RWPE1 (cell line): ENCODE measurements at places on chromosomes 6 and 20.
A peak's percentile ranks its signal among the peaks of the same experiment; 100 is the strongest.

- DNase-seq: no peak
These were observed 76.9 kb downstream of the SMOC2 start for GRCh38 chr6:168517742-168518347.

- DNase-seq: no peak
These were observed 479.3 kb upstream of the BTBD3 start for GRCh38 chr20:11438412-11438811.

- DNase-seq: peak; percentile 83
These were observed 2.1 kb upstream of the RBM38 start for GRCh38 chr20:57388953-57389694.

- no peak for DNase-seq
These were observed 55.3 kb upstream of the SOX4 start for GRCh38 chr6:21538186-21538798.

GRCh38 chr6:29760328-29760727 lies 37.1 kb downstream of the HLA-F start:
- no peak for DNase-seq

DNA sequence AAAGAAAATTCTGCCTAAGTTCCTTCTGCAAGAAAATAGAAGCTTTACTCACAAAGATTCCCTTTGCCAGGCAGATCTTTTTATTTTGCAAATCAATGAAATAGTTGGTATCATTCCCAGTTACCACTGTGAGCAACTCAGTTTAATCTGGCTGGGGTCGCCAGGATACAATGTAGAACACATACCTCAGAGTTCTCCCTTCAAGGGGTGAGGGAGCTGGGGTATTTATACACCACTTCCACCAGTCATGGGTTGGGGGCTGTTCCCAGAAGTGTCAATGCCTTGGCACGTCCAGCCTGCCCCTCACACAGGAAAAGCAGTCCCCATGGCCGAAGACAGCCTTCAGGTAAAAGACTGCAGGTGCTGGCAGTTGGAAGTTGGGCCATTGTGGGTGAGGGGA lies 86.2 kb downstream of the SLC24A3 start:
- DNase-seq: no peak

- DNase-seq: no peak
These were observed 123.0 kb downstream of the JARID2 start for GRCh38 chr6:15368873-15369272.

DNA sequence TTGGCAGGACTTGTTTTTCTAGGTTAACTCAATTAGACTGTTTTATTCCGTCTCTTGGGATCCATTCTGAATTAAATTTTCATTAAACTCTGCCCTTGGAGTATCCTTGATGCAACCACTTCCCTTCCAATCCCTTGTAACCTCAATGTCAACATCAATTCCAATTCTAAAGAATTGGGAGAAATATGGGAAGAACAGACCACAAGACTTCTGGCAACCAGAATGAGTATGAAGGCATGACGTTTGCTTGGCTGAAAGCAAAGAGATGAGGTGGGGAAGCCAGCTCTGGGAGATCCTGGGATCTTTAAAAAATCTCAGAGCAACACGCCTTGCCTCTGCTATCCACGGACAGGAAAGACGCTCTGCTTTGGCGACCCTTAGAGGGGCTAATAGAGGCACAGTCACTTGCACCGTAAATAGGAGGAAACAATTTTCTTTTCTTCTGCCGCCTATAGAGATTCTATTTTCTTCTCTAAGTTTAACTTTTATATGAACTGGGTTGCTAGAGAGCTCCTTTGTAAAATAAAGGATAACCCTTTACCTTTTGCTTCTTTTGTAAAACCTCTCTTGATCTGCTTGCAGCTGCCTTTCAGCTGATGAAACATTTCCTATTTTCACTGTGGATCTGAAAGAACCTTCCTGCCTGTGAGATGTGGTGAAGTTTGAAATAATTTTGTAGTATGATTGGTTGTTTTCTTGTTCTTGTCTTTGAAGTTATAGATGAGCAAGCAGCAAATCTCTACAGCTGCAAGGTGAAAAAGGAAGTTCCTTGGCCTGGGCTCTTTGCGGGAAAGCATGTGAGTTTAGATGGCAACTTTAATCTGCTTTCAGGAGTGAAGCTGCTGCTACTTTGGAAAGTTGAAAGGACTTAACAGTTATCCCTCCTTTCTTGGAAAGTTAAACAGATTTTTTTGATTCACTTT lies at the start of gene ASIP:
ASIP (plus strand) TSS at position 731 of the 923 bp plus-strand sequence. CDS start 18,952 bp downstream, outside the sequence.
- no peak for DNase-seq

- DNase-seq: peak; percentile 69
These were observed 2.8 kb upstream of the RNF24 start for GRCh38 chr20:4018023-4018748.

- DNase-seq: peak; percentile 48
These were observed 154.9 kb downstream of the MRPL14 start for GRCh38 chr6:43972179-43972912.

- DNase-seq: no peak
These were observed 22.2 kb upstream of the TXLNB start for GRCh38 chr6:139313784-139314545.

DNA sequence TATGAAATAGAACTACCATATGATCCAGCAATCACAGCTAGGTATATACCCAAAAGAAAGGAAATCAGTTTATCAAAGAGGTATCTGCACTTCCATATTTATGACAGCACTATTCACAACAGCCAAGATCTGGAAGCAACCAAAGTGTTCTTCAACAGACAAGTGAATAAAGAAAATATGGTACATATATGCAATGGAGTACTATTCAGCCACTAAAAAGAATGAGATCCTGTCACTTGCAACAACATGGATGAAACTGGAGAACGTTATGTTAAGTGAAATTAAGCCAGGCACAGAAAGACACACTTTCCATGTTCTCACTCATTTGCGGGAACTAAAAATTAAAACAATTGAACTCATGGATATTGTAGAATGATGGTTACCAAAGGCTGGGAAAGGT lies 15.3 kb downstream of the PCNA start:
- no peak for DNase-seq

GRCh38 chr6:149211046-149211571 lies 106.4 kb upstream of the TAB2 start:
- DNase-seq: no peak

- DNase-seq: peak; percentile 39
These were observed 98.3 kb downstream of the SIM1 start for GRCh38 chr6:100366419-100366818.
